IMR-90 (cell line): ENCODE measurements at places on chromosomes 1 and 21.

DNA sequence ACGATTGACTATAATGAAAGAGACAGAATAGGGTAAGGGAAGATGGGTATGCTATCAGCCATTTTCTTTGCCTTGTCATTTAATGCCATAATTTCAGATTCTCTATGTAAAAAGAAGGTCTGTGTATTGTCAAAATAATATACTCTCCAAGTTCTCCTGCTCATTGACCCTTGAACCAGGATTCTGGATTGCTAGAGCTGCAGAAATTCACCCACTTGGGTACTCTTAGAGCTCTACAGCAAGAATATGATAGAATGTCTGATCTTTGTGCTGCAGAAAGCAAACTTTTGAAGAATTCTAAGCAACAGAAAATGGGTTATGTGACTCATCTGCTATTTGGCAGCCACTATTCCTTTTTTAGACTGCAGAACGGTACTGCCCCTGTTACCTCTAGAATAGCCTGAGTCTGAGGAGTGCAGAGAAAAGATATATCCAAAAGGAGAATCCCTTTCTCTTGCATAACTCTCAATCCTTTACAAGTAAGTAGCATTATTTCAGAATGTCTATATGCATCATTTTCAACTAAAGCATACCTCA, 78.2 kb upstream of the TENT5C start:
- H3K27ac ChIP-seq, result no peak overlapping the region
- no peaks in the 10 kb centered on the region for H3K4me1 ChIP-seq
- H3K4me3 ChIP-seq, result no peak overlapping the region
- no peaks in the 10 kb centered on the region; the same call in 1 of the 2 replicates for H3K36me3 ChIP-seq
- H3K27me3 ChIP-seq, result no peaks in the 10 kb centered on the region

DNA sequence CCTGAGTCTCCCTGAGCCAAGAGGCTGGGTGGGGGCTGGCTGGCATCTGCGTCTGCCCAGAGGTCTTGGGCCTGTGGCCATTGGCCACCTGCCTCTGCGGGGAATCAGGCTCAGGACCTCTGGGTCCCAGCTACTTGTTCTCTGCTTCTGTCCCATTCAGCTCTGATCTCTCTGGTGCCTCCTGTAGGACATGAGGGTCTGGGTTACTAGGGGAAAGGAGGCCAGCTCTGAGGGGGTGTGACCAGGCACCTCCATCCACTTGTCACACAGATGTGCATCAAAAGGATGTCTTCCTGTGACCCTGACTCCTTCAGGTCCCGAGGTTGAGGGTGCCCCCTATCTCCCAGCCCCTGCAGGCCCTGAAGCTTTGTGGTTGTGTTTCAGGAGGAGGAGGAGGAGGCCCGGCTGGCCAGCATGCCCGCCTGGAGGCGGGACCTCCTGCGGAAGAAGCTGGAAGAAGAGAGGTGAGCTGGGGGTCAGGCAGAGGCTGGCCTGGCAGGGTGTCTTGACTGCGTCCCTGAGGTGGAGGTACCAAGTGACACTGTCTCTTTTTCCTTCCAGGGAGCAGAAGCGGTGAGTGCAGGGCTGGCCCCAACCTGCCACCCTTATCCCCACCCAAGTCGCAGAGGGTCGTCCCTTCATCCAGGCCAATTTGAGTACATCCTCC, 9.0 kb downstream of the TNFRSF25 start:
- H3K27ac ChIP-seq, result no peak overlapping the region
- H3K4me3 ChIP-seq, result no peak overlapping the region
- peaks cover 58% of the 10 kb centered on the region for H3K27me3 ChIP-seq
- H3K36me3 ChIP-seq, result peaks cover 5% of the 10 kb centered on the region; the same call in 1 of the 2 replicates
- DNase-seq, result no peak

DNA sequence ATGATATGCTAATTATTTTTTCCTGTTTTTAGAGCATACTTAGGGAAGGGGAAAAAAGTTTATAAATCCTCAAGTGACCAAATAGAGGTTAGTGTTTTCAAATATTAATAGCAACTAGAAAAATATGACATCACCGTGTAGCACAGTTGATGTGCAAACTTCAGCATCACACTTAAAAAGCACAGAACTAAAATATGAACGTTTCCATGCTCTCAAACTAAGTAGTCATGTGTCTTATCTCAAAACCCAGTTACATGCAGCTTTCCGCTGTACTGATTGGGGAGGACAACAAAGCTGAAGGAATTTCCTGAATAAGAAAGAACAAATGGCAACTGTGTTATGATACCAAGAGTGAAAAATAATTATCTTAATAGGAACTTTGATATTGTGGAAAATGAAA, 903.7 kb downstream of the ADGRL2 start:
- H3K27ac ChIP-seq, result no peak overlapping the region
- no peaks in the 10 kb centered on the region for H3K27me3 ChIP-seq
- no peak overlapping the region for H3K4me3 ChIP-seq
- no peaks in the 10 kb centered on the region for H3K36me3 ChIP-seq
- no peak for DNase-seq

DNA sequence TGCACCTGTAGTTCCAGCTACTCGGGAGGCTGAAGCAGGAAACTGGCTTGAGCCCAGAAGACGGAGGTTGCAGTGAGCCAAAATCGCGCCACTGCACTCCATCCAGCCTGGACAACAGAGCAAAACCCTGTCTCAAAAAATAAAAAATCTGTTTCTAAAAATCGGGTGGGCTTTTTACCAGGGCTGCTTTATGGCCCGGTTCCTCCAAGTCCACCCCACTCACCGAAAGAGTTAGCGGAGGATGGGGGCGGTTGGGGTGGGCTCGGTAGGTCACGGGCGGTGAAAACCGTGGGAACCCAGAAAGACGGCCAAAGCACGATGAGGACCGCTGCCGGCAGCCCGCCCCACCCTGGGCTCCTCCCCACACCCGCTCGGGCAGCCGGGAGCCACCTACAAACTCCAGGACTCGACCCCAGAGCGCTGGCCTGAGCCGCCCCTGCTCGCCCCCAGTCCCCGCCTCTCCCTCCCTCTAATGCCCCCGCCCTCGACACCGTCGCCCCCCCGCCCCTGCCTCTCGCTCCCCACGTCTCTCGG, 846 bp upstream of the PER3 start:
- H3K4me3 ChIP-seq, result peak overlapping the region; percentile 53
- DNase-seq, result peak; percentile 24
- H3K27me3 ChIP-seq, result no peaks in the 10 kb centered on the region
- 0 out of 2 replicates have a peak, but pooled peaks cover 4% of the 10 kb centered on the region for H3K4me1 ChIP-seq
